ENCODE measurements at places on chromosomes 13 and 19. TPM values are rescaled to one million over a fixed set of nuclear protein-coding genes. Genes with fewer than 3 reads are reported as not detected.

DNA sequence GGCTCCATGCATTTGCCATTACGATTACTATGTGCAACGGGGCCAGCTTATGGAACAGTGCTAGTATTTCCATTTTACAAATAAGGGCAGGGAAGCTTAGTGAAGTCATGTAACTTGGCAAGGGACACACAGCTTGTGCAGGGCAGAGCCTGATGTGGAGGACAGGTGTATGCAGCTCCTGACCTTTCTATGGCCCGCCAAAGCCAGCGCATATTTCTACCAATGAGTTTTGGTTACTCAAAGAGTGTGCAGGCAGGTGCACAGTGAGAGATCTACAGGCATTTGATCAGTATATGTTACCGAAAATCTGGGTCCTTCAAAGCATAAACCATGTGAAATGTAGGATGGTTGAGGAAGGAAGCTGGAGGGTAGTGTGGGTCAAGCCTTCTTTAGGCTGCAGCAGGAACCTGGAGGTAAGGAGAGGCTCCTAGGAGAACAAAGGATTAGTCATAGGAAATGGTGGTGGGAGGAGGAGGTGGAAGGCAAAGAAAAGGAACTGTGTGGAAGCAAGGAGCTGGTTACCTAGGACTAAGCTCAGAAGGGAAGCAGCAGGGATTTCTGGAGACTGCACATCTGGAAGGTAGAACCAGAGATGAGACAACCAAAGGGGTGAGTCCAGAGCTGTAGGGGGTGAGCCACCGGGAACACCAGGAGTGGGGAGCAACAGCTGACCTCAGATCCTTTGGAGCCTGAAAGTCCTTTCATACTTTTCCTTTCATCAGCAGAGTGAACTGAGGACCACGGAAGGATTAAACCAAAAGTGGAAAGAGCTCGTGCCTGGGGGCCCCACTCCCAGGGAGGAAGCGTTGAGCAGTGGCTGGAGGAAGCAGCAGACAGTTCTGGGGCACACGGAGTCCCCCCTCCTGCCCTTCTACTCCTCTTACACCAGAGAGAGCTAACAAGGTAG is 4.2 kb upstream of the PDX1 start:
- no peak for DNase-seq

GRCh38 chr13:114096031-114096485 is 36.4 kb downstream of the RASA3 start:
- DNase-seq: no peak

DNA sequence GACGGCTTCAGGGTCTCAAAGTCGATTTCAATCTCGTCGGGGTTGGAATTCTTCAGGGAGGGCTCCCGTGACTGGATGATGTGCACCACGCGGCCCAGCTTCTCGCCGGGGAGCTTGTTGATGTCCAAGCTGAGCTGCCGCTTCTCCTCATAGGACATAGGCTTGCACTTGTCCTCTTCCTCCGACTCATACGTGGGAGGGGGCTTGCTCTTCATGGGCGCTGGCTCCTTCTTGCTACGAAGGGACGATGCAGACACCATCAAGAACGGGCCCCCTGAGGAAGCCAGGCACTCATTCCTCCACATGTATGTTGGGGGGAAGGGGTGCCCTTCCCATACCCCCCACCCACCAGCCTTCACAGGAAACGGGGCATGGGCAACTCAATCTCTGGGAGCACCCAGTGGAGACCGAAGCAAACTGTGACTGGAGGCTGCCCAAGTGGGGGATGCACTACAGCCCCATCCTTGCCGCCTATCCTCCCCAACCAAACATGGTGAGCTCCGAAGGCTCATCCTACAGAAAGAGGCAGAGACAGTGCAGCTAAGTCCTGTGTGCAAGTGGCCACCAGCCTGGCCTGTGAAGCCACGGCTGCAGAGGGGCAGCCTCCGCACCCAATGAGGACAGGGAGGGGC is 23.2 kb upstream of the EPHX3 start:
- no peak for DNase-seq

DNA sequence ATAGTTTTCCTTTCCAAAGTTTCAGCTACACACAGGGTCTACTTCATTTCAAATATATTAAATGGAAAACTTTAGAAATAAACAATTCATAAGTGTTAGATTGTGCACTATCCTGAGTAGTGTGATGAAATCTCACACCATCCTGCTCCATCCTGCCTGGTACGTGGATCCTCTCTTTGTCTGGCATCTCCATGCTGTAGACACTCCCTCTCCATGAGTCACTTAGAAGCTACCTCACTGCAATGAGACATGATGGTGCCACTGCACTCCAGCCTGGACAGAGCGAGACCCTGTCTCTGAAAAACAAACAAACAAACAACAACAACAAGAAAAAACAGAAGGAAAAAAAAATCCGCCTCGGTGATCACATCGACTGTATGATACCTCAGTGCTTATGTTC is 191.8 kb downstream of the PCCA start:
- DNase-seq: no peak

GRCh38 chr19:38975861-38976271 is 324 bp upstream of the FBXO17 start:
- no peak for DNase-seq

DNA sequence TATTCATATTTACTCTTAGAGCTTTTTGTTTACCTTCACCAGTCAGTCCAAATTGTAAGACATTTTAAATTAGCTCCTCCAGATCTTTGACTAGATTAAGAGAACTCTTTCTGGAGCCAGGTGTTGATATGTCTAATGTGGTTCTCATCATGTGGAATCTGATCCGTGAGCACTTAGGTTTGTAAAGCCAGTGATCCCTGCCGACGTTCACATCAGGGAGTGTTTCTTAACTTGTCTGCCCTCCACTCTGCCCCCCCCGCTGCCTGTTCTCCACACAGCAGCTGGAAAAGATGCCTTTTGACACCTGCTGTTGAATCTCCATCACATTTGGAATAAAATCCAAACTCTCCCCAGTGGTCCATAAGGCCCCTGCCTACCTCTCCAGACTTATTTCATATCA is 17.7 kb downstream of the METTL21C start:
- no peak for DNase-seq

DNA sequence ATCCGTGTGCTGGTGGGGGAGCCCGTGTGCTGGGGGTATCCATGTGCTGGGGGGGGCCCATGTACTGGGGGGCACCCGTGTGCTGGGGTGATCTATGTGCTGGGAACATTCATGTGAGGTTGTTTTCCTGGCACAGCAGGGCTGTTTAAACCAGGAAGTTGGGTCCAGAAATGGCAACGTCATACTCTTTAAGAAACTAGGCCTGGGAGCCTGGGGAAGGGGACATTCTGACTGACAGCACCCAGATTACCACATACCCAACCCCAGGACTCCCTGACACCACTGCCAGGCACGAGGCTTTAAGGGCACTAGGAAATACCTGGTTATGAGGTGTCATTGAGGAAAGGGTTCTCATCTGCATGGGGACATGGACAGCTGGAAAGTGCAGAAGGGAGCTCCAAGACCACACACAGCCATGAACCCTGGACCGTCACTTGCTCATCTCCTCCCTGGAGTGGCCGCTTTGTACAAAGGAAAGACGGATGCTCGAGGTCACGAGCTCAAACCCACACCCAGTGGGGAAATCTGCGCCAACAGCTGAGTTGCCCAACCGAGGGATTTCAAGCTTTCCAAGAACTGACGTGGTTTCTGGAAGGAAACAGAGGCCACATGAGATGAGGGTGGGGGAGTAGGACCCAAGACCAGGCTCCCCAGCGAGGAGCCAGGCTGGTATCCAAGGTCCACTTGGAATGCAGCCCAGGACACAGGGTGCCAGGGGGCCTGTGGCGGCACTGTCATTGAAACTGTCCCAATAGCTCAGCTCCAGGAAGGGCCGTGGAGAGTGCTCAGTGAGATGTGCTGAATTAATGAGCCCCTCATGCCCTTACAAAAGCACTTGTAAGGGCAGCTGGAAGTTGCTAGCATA is 40.9 kb downstream of the RAB20 start:
- no peak for DNase-seq

GRCh38 chr19:6945733-6946132 is 58.4 kb downstream of the ADGRE1 start:
- no peak for DNase-seq

DNA sequence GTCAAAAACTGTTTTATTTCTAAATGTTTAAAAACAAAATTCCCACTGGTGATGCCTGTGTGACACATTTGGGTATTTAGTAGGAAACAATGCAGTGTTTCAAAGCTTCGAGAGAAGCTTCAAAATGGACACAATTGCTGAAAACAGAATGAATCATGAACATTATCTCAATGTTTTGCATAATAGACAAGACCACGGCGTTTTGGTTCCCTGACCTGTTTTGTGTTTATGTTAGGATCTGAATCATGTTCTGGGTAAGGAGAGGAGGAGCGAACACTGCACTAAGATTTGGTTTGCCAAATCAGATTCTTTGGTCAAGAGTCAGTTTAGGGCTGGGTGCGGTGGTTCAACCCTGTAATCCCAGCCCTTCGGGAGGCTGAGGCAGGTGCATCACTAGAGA is 42.2 kb downstream of the IFT88 start:
- DNase-seq: no peak

- no peak for DNase-seq
Observed at GRCh38 chr13:99131410-99131809, 69.2 kb upstream of the UBAC2 start.

DNA sequence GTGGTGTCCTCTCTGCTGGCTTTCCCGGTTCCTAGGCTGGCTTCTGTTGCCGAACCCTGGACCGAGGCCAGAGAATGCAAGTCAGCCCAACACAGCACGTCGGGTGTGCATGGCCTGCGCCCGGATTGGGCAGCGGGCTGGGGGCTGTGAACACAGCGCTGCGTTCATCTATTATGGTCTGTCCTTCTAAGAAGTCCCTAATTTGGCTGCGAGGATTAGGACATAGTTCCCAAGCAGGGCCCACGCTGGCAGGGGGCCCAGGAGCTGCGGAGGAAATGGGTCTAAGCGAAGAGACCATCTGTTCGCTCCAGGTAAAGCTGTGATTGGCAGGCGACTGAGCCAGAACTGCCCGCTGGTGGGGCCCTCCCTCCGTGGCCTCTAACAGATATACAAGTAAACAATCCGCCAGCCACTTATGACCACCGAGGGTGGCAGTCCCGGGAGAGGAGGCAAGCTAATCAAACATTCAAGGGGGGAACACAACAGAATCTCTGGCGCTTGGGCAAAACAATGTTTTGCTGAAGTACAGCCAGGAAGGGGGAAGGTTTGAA is 6.0 kb downstream of the SYCE2 start:
- no peak for DNase-seq

DNA sequence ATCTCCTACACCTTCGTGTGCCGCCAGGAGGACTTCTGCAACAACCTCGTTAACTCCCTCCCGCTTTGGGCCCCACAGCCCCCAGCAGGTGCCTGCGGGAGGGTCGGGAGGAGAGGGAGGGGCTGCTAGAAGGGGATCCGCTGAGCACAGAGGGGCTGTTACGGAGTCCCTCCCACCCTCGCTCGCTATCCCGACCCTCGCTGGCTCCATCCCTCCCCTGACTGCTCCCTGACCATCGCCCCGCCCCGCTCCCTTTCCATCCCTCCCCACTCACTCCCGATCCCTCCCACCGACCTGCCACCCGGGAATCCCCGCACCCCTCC is 780 bp downstream of the CD177 start:
- no peak for DNase-seq

DNA sequence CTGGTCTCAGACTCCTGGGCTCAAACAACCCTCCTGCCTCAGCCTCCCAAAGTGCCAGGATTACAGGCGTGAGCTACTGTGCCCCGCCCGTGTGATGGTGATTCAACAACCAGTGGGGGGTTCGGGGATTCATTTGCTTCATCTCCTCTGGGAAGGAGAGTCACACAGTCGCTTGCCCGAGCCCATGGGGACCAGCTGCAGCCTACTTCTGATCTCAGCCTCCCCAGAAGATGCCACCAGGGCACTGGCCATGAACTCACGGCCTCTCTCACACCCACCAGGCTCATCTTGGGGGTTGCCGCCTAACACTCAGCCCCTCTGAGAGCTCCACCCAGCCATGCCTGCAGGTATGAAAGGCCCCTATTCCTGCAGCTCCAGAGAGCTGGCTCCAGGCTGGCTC is 6.8 kb downstream of the TOMM40 start:
- DNase-seq: no peak

GRCh38 chr13:92657565-92657964 is 569.0 kb upstream of the GPC6 start:
- no peak for DNase-seq

DNA sequence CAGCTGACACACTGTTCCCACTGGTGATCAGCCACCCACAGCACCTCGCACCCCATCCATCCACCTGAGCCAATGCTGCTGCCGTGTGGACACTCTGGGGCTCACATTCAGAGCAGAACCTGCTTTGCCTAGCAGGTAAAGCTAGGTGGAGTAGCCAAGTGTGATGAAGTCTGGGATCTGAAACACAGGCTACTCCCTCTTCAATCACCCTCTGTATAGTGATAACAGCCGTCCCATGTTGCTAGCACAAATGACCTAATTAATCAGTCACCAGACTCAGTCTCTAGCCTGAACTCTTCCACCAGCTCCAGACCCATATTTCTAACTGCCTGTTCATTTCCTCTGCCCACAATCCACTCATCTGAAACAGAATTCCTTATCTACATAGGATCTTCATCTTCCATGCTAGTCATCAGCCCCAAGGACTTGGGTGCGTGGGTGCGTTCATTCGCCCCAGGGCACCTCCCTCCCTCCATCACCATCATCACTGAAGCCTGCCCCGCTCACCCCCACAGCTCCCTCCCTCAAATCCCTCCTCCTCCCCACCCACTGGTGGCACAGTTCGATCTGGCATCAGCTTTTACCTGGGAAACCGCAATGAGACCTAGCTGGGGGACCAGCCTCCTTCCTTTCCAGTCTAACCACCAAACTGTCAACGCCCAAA is 19.8 kb downstream of the STK24 start:
- no peak for DNase-seq

DNA sequence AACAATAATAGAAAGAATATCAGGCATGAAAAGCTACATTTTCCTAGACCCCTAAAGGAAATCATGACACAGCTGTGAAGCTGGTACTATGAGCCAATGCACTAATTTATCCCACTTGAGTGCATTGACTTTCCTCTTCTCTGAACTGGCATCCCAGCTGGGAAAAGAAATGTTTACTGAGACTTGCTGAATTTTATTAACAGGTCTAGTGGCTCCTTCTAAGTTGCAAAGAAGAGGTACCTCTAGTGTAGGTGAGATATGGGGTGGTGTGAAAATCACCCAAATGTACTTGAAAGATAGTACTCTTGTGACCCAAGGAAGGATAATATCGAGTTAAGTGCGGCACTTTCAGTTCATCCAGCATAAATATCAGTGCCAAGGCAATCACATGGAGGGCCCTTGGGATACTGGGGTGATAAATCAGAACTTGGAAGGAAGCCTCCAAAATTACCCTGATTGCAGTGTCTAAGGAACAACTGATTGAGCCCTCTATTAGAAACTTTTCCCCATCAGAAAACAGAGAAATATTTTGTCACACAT is 369.2 kb downstream of the PCDH9 start:
- DNase-seq: no peak

Gene STXBP2
- 46.7 TPM for polyA plus RNA-seq

Gene GNA15
- 2.2 TPM for polyA plus RNA-seq

Gene PLIN4
- 0.75 TPM for polyA plus RNA-seq

Gene CGB1
- polyA plus RNA-seq: not detected

Gene IGFL1
- not detected for polyA plus RNA-seq

Gene HPN
- 90.0 TPM for polyA plus RNA-seq

Gene ZNF304
- 16.8 TPM for polyA plus RNA-seq

Gene RNF17
- polyA plus RNA-seq: 0.72 TPM
